ENCODE measurements at places on chromosomes 5 and 9.
A peak's percentile ranks its signal among the peaks of the same experiment; 100 is the strongest.

DNA sequence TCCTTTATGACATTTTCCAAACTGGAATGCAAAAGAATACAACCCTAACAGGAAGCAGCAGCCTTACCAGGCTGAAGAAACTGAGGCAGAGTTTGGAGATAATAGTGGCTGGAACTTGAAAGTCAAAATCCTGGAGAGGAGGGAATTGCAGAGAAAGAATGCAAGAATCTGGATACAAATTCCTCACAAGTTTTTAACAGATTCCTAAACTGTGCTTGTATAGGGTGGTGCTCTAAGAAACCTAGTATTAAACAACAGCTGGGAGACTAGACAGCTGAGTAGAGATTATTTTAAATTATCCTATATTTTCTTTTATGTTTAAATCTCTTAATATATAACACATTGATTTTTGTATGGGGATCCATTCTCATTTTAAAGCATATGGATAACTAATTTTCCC is 30.7 kb downstream of the INVS start:
- DNase-seq = no peak

- DNase-seq = no peak
Measured at GRCh38 chr5:158756871-158757270, 342.8 kb downstream of the EBF1 start.

- DNase-seq = no peak
Measured at GRCh38 chr9:92645041-92645440, 24.9 kb downstream of the IPPK start.

- peak; percentile 51 for DNase-seq
Measured at GRCh38 chr5:76818844-76819831, at the start of gene F2RL1. Gene F2RL1 (plus strand): TSS chr5:76819030. CDS start chr5:76819183, 153 bp downstream.

- DNase-seq = no peak
Measured at GRCh38 chr9:4334410-4334813, 34.5 kb upstream of the GLIS3 start.

- DNase-seq = no peak
Measured at GRCh38 chr9:1580215-1580614, 434.9 kb upstream of the SMARCA2 start.

DNA sequence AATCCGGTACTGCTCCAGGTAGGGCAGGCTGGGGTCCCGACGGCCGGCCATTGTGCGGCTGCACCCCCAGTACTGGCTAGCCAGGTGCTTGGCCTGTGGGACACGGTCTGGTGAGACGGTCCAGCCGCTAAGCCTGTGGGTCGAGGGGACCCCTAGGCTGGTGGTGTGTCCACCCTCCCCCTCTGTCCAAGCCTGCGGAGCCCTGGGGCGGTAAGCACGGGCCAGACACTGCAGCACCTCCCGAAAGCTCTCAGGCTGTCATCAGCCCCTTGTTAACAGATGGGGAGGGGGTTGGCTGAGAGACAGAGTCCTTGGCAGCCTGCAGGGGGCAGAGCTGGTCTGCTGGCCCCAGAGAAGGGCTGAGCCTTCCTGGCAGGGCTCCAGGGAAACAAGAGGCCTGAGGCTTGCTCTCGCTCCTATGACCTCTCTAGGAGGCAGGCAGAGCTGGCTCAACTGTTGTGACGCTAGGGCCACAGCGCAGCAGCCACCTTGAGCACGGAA is 11.8 kb upstream of the MRNIP start:
- no peak for DNase-seq

- DNase-seq = peak; percentile 86
Measured at GRCh38 chr5:124651663-124652513, 94.6 kb downstream of the ZNF608 start.

DNA sequence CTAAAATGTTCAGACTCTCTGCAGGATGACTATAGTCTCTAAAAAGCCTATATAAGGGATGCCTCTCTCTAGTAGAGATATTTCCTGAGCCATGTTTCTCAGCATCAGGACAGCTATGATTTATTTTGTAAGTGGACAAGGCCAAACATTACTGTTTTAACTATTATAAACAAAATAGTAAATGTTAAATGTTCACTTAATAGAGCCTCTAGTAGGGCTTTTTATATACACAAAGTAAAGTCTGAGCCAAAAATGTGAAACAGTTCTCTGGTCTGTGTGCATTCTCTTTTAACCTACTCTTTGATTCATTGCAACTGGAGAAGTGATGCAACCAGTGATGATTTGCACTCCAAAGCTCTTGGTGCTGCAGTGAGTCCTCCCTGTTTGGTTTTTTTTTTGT is 220.5 kb downstream of the GDNF start:
- DNase-seq = peak; percentile 55

DNA sequence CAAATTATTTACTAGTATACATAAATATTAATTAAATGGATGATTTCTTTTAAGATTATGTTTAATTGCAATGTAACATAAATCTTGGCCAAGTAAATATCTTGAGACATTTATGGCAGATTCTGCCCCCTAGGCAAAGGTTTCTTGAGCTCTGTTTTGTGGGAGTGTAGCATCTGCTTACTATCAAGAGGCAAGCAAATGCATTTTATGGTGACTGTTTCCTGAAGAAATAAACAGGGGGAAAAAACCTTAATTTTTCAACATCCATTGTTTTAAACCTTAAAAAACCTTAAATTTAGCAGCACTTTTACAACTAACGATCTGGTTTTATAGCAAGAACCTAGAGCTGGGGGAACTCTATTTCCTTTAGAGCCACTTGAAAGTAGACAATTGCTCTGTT is 25.7 kb upstream of the FREM1 start:
- DNase-seq = no peak

- no peak for DNase-seq
Measured at GRCh38 chr9:21527579-21527978, 45.5 kb upstream of the IFNE start.

- no peak for DNase-seq
Measured at GRCh38 chr9:76600007-76600615, 141.1 kb downstream of the GCNT1 start.

DNA sequence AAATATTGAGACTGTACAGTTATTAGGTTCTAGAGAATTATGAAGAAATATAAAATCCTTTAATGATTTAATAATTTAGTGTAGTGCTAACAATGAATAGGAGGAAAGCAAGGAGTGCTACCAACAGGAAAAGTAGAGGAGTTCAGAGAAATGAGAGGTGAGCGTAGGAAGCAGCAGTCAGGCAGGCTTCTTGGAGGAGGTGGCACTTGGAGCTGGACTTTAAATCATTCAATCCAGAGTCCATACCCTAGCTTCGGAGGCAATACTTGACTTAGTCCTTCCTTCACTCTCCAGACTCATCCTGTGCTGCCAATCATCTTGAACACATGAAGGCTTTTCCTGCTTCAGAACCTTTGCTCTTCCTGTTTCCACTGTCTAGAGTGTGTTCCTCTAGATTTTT is 254.3 kb downstream of the GRIA1 start:
- no peak for DNase-seq

- peak; percentile 26 for DNase-seq
Measured at GRCh38 chr9:14158916-14159315, 155.0 kb downstream of the NFIB start.
